ENCODE measurements at places on chromosomes 3 and 15.
A peak's percentile ranks its signal among the peaks of the same experiment; 100 is the strongest.

GRCh38 chr15:49379996-49380395, 43.0 kb upstream of the FGF7 start:
- DNase-seq, result no peak

DNA sequence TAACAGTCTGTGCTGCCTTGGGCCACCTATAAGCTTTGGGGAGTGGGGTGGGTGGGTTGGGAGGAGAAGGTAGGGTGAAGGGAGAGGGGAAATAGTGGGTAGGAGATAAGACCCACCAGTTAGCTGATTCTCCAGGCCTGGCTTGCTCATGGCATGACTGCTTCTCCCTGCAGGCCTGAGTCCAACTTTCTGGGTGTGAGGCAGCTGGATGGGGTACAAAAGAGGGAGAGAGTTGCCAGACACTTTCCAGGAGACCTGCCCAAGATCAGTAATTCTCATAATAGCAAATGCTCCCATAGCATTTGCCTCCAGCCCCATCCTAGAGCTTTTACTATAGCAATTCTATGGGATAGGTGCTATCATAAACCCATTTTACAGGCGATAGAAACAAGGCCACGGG, 7.7 kb downstream of the CGNL1 start:
- no peak for DNase-seq

- DNase-seq, result peak; percentile 40
Measured at GRCh38 chr3:177679568-177680471, 482.5 kb upstream of the TBL1XR1 start.

DNA sequence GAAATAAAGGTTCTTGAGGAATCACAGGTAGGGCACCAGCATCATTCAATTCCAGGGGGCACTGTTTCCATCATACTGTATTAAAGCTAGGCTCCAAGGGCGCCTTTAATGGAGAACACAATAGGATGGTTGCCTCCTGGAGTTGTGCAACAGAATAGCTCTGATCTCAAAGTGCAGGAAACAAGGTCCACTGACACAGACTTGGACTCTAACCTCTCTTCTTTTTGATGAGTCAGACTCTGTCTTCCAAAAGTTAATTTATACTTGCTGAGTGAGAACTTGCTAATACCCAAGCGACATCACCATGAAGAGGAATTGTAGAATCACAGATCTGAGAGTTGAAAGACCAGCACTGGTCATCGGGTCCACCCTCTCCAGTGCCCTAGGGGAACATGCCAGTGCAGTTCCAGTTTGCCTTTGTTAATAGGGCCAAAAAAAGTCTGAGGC, 94.4 kb upstream of the PHLDB2 start:
- no peak for DNase-seq

- no peak for DNase-seq
Measured at GRCh38 chr3:39144748-39145380, 8.5 kb downstream of the CSRNP1 start.

GRCh38 chr15:64161688-64162477, 939 bp downstream of the PPIB start:
- no peak for DNase-seq

DNA sequence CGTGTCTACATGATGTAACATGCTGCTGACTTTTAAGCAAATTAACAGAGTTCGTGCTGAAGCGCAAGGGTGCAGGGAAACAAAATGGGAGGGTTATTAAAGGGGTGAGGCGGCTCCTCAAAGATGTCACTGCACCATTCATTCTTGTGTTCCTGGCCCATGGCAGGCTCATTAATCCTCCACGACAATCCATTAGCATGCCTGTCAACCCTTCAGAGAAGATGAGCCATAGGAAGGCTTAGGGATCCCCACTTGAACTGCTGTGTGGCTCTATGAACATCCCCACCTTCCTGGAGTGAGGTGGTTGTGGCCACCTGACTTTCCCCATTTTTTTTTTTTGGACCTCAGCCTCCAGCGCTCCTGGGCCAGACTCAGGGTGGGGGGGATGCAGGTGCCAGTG, 45.8 kb downstream of the IGF1R start:
- DNase-seq, result no peak

DNA sequence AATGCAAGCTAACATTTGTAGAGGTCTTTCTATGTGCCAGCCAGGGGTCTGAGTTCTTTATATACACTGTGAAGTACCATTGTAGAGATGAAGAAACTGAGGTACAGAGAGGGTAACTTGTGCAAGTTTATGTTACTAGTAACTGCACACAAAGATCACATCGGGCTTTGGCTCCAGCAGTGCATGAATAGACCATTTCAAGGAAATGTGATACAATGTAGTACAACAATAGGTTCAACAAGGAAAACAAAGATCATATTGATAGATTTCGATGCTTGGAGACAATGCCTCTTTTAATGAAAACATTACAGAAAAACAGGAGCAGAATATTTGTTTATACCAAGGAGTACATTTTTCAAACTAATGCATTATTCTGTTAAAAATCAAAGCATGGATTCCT, 115.3 kb downstream of the POLR2M start:
- DNase-seq, result no peak
